Activated T-helper 2 cell treated with anti-CD3 and anti-CD28 coated beads, Interferon-gamma antibody, Interleukin-2, Interleukin-4, amounts not matched to agents 10 μg/mL and 5 μg/mL and 100 μg/mL, durations not matched to agents 14 hours and 24 hours and 36 hours (primary cell): ENCODE measurements at places on chromosomes 6 and 20. TPM values are rescaled to one million over a fixed set of nuclear protein-coding genes. Genes with fewer than 3 reads are reported as not detected.

DNA sequence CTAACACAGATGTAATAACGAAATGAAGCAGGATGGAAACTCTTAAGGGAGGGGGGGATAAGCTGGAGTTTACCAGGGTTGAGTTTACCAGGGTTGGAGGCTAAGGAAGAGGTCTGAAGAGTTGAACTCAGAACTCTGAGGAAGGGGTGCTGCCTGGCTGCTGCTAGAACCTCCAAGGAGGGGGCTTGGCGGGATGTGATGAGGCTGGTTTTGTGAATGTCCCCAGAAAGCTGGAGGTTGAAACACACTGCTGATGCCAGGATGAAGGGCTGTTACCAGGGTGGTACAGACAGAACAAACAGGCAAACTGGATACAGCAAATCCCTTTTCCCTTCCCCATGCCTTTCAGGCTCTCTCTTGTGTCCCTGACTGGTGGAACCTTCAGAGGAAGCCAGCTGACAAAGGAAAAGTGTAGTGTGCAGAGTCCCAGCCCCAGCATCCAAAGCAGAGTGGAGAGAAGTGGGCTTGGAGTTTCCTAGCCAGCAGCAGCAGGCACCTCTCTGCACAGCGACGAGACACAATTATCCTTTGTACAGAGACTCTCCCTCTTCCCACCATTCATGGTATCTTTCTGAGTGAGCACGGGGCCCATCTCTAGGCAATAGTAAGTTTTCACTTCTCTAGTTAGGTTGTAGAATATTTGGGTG, 23.7 kb downstream of the UBE2V1 start:
- peaks cover 23% of the 10 kb centered on the region for H3K4me1 ChIP-seq
- no peak for DNase-seq
- no peak overlapping the region for H3K4me3 ChIP-seq
- H3K27me3 ChIP-seq = no peaks in the 10 kb centered on the region
- no peak overlapping the region for H3K27ac ChIP-seq

DNA sequence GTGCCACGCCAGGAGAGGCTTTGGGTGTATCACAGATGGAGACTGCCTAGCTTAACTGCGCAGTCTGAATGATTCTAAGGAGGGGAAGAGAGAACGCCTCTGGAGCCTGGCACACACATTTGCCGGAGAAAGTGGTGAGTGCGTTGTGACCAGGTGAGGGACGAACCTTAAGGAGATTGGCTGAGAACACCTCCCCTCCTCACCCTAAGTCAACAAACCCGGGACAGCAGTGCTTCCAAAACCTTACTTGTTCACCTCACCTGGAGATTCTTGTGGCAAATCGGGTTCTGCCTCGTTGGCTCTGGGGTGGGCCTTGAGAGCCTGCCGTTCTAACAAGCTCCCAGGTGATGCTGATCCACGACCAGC, 9.4 kb downstream of the SYNJ2 start:
- no peaks in the 10 kb centered on the region for H3K27me3 ChIP-seq
- no peak overlapping the region for H3K27ac ChIP-seq

- no peak overlapping the region for H3K27ac ChIP-seq
- no peak overlapping the region for H3K4me3 ChIP-seq
- H3K4me1 ChIP-seq = no peaks in the 10 kb centered on the region
- no peaks in the 10 kb centered on the region for H3K36me3 ChIP-seq
- H3K27me3 ChIP-seq = peaks cover 29% of the 10 kb centered on the region
- no peak for DNase-seq
These were observed 56.3 kb upstream of the OLIG3 start for GRCh38 chr6:137550535-137550934.

GRCh38 chr20:8867038-8867740, 201.7 kb upstream of the PLCB4 start:
- no peak overlapping the region for H3K27ac ChIP-seq
- DNase-seq = no peak
- no peaks in the 10 kb centered on the region for H3K36me3 ChIP-seq
- no peaks in the 10 kb centered on the region for H3K4me1 ChIP-seq
- H3K27me3 ChIP-seq = no peaks in the 10 kb centered on the region

- no peaks in the 10 kb centered on the region for H3K4me1 ChIP-seq
- DNase-seq = no peak
- H3K4me3 ChIP-seq = no peak overlapping the region
- H3K27me3 ChIP-seq = peaks cover 7% of the 10 kb centered on the region
These were observed 123.2 kb upstream of the NUP153 start for GRCh38 chr6:17829905-17830304.

GRCh38 chr20:62587757-62588402, 54.4 kb upstream of the SLCO4A1 start:
- no peak for DNase-seq
- no peak overlapping the region for H3K27ac ChIP-seq
- no peak overlapping the region for H3K4me3 ChIP-seq
- H3K4me1 ChIP-seq = peaks cover 4% of the 10 kb centered on the region

DNA sequence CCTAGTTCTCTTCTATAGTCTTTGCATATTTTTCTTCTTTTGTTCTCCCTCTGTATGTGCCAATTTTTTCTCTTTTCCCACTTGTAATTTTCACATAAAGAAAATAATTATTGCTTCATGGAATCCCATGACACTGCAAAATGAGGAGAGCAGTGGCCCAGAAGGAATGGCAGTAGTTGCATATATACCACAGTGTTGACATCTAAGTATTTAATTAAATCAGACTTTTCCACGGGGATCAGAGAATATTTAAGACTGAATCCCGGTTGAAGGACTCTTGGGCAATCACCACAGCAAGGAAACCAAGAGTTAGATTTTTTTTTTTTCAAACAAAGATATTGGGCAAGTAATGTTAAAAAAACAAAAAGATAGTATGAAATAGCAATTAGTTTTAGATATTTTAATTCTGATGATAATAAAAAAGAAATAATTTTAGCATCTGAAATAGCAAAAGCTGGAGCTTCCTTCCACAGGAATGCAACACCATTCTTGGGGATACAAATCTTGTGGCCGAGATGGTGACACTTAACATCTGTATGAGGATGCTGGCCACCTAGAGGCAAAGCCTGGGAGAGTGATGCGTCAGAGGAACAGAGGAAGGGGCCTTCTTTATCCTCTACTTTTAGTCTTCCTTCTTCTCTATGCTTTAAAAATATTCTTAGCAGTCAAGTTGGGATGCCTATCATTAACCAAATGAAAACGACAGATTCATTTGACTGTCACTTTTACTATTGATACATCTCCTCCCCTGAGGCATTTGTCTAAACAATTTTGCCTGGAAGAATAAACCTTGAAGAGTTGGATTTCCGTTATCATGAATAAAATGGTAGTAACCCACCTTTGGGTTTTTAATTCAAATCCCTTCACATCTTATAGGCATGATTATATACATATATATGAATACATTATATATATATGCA, 356.2 kb downstream of the GJA1 start:
- no peak overlapping the region for H3K27ac ChIP-seq
- H3K36me3 ChIP-seq = no peaks in the 10 kb centered on the region
- H3K4me1 ChIP-seq = no peaks in the 10 kb centered on the region
- no peak for DNase-seq
- H3K4me3 ChIP-seq = no peak overlapping the region

GRCh38 chr20:25576783-25577530, 8.4 kb downstream of the NINL start:
- no peaks in the 10 kb centered on the region for H3K27me3 ChIP-seq
- H3K27ac ChIP-seq = no peak overlapping the region
- no peak overlapping the region for H3K4me3 ChIP-seq

DNA sequence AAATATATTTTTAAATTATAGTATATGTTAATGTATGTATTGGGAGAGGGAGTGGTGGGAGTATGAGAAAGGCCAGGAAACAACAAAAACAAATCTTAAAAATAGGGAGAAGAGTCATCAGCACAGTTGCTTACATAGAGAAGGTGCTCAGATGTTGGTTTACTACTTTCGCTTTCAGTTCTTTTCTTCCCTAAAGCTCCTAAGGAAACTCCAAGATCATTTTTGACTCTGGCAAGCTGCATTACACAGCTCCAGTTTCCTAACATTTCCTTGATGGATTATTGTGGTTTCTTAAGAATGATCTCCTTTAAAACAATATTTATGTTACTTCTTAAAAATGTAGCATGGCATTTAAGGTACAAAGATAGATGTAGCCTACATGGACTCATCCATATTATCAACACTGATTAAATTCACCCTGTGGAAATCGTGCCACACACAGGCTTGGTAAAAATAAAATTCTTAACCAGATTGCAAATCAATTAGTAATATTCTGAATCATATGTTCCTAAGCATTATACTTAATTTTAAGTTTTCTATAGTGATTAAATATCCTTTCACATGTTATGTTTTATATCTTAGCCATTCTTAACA, 118.0 kb upstream of the MAN1A1 start:
- H3K4me3 ChIP-seq = no peak overlapping the region
- DNase-seq = no peak
- H3K27ac ChIP-seq = no peak overlapping the region
- no peaks in the 10 kb centered on the region for H3K27me3 ChIP-seq
- peaks cover 49% of the 10 kb centered on the region for H3K4me1 ChIP-seq
- H3K36me3 ChIP-seq = peaks cover 39% of the 10 kb centered on the region

- no peaks in the 10 kb centered on the region for H3K27me3 ChIP-seq
- peak overlapping the region; percentile 89 for H3K27ac ChIP-seq
- peaks cover 46% of the 10 kb centered on the region for H3K4me1 ChIP-seq
These were observed 1.5 kb downstream of the RBM38 start for GRCh38 chr20:57392512-57393271.

GRCh38 chr6:151679081-151679480, 128.4 kb upstream of the ESR1 start:
- H3K36me3 ChIP-seq = no peaks in the 10 kb centered on the region
- H3K4me1 ChIP-seq = peaks cover 6% of the 10 kb centered on the region
- no peak overlapping the region for H3K4me3 ChIP-seq

DNA sequence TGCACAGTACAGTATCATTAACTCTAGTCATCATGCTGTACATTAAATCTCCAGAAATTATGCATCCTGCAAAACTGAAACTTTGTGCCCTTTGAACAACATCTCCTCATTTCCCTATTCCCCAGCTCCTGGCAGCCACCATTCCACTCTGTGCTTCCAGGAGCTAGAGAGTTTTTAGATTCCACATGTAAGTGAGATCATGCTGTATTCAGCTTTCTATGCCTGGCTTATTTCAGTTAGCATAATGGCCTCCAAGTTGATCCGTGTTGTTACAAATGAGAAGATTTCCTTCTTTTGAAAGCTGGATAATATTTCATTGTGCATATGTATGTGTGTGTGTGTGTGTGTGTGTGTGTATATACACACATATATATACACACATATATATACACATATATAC, 86.9 kb upstream of the SLC24A3 start:
- no peak overlapping the region for H3K4me3 ChIP-seq
- H3K27ac ChIP-seq = no peak overlapping the region
- no peaks in the 10 kb centered on the region for H3K27me3 ChIP-seq
- no peak for DNase-seq
- no peaks in the 10 kb centered on the region for H3K36me3 ChIP-seq
- H3K4me1 ChIP-seq = no peaks in the 10 kb centered on the region

DNA sequence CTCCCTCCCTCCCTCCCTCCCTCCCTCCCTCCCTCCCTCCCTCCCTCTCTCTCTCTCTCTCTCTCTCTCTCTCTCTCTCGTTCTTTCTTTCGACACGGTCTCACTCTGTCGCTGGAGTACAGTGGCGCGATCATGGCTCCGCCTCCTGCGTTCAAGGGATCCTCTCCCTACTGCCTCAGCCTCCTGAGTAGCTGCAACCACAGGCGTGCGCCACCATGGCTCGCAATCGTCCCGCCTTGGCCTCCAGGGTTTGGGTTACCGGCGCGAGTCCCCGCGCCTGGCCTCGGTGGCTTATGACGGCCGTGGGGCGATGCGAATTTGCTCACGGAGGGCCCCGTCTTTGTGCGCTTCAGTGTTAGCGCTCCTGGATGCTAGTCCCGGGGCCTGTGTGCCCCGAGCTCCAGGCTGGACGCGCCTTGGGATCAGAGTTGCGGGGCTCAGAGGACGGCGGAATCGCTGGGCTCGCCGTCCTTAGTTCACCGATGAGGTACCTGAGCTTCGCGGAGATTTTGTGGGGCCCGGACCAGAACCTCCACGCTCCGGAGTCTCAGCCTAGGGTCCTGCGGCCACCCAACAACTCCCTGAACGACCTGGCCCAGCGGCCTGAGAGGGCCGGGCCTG, 45.2 kb downstream of the MCUR1 start:
- no peaks in the 10 kb centered on the region for H3K36me3 ChIP-seq
- DNase-seq = no peak
- H3K27ac ChIP-seq = no peak overlapping the region
- no peaks in the 10 kb centered on the region for H3K27me3 ChIP-seq
- H3K4me1 ChIP-seq = peaks cover 26% of the 10 kb centered on the region

GRCh38 chr6:105677671-105678475, 275.0 kb upstream of the PREP start:
- peaks cover 4% of the 10 kb centered on the region for H3K4me1 ChIP-seq
- no peak for DNase-seq
- H3K4me3 ChIP-seq = no peak overlapping the region
- peaks cover 4% of the 10 kb centered on the region for H3K27me3 ChIP-seq
- H3K36me3 ChIP-seq = peaks cover 9% of the 10 kb centered on the region

Gene GATA5
- not detected in 2 replicates for total RNA-seq

Gene CNKSR3
- 0.09 and 0.11 TPM in 2 replicates for total RNA-seq

Gene ATP6V1G2
- 0.69 and 0.82 TPM in 2 replicates for total RNA-seq

Gene ABCF1
- 102 and 112 TPM in 2 replicates for total RNA-seq
